Occipital lobe (tissue), 3 donors: ENCODE measurements at places on chromosomes 5 and 9.

- no peak for DNase-seq
Measured at GRCh38 chr5:127070243-127070642, 3.1 kb downstream of the C5orf63 start.

DNA sequence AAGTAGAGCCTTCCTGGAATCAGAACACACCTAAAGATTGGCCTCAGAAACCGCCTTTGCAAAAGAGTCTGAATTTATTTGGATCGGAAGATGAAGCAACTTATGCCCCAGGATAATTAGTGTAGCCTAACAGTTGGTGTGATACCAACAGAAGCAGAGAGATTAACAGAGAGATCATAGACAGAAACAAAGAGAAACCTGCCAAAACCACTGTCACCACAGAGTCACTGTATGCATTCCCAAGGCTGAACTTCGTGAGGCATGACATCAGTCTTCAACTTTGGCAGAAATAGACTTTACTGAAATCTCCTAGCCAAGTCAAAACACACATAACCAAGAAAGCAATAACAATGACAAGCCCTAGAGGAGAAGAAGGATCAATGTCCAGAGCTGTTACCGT, 361.8 kb downstream of the ELAVL2 start:
- no peak for DNase-seq

GRCh38 chr5:150006318-150006717, 5.8 kb downstream of the HMGXB3 start:
- DNase-seq = no peak

DNA sequence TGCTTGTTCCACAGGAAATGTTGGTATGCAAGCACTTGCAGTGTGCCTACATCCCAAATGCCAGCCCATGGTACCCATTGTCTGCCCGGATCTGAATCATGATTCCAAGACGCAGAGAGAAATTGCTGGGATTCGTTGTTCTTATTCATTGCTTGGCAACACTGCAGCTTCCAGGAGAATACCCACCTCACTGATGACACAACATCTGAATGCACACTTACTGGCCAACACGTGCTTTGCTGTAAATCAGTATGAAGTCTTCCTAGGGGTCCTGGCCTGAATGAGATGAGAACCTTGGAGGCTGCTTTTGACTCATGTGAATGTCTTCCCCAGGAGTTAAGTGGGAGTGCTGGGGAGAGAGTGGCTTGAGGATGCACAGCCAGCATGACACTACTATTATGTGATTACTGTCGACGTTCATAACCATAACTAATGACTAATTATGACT, 11.6 kb downstream of the SRD5A1 start:
- no peak for DNase-seq

- no peak for DNase-seq
Measured at GRCh38 chr9:72596451-72597180, 75.2 kb downstream of the TMC1 start.

- no peak for DNase-seq
Measured at GRCh38 chr9:129609486-129610212, 11.3 kb downstream of the C9orf50 start.

DNA sequence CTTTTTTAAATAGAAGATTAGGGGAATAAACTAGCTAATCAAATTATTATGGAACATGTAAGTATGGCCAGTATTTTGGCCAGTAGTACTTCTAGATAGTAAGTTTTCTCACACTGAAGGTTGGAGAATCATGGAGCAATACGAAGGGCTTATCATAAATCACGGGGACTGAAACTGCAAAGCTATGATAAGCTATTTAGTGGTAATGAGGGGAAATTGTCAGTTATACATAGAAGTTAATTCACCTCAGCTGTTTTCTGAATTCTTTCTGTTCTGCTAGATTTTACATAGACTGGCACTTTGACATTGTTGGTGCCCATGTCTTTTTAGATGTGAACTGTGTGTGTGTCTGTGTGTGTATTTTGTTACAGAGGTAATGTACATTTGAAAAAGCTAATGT, 34.5 kb upstream of the FAM151B start:
- DNase-seq = no peak

- DNase-seq = no peak
Measured at GRCh38 chr5:108421713-108422112, 39.8 kb upstream of the FBXL17 start.

DNA sequence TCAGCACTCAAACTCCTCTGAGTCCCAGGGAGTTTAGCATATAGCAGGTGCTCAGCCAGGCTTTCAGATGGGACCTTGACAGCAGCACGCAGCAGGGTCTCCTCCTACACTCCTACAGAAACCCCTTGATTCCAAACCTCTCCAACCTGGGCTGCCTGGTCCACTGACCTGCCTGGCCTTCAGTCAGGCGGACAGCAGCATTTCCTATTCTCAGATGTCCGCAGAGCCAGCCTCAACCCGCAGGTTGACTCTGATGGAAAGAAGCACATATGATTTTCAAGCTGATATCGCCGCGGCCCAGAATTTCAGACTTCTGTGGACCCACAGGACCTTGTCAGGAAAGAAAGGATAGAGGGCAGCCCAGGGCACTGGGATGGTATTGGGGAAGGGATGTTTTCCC, 5.3 kb upstream of the SLC25A48 start:
- no peak for DNase-seq

DNA sequence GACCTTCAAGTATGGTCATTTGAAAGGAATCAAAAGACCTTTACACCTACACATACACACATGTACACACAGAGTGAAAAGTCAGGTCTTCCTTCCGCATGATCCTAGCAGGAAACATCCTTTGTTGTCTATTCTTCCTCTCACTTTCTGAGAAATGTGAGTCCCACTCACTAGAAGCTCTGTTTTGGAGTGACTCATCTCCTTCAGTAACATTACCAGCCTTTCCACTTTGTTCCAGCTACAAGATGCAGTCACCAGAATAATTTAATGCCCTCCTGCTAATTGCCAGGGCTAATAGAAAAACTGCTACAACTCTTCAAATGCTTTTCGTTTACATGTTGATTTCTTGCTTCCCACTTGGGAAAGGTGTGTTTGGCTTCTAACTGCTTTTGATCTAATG, 417.3 kb downstream of the RASEF start:
- DNase-seq = no peak

GRCh38 chr5:178454821-178455479, 135.2 kb downstream of the COL23A1 start:
- no peak for DNase-seq

DNA sequence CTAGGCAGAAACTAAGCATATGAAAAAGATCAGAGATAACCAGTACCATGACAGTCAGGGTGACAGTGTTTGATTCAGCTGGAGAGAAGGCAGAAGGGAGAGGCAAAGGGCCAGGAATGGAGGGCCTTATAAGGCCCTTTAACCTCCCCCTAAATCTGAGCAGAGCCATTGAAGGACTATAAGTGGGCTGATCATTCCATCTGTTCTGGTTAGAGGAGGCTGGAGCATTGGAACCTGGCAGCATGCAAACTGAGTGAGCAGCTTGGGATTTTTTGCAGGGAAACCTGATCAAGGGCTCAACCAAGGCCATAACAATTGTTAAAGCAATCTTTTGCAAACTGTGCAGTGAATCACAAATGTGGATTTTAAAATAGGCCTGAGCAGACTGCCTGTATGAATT, 174.5 kb upstream of the DAP start:
- no peak for DNase-seq

GRCh38 chr5:116520771-116521170, 53.9 kb downstream of the SEMA6A start:
- no peak for DNase-seq

GRCh38 chr5:119439140-119439631, 13.1 kb upstream of the HSD17B4 start:
- DNase-seq = no peak

DNA sequence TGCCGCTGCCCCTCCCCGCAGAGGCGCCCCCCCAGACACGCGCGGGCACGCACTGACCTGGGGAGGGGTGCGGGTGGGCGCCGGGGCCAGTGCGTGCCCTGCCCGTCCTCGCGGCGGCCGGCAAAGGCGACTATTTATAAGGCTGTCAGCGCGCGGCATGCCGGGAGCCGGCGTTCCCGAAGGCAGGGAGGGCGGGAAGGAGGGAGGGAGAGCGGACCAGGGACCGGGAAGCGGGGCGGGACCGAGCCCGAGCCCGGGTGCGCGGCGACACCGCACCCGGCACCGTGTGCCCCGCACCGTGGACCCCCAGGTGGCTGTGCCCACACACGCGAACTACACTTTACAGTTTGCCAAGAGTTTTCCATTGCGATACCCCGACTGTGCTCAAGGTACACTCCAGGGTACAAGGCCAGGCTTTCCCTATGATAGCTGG, at the start of gene AK1:
TSS of gene AK1 (minus strand) at position 110 of the 433 bp plus-strand sequence. CDS start 3,058 bp downstream, outside the sequence.
- DNase-seq = peak; percentile 77

GRCh38 chr5:142248853-142249462, 75.9 kb downstream of the SPRY4 start:
- no peak for DNase-seq

- DNase-seq = no peak
Measured at GRCh38 chr5:179287071-179287470, 58.2 kb downstream of the ADAMTS2 start.

GRCh38 chr5:170854566-170854965, 7.3 kb upstream of the RANBP17 start:
- no peak for DNase-seq

DNA sequence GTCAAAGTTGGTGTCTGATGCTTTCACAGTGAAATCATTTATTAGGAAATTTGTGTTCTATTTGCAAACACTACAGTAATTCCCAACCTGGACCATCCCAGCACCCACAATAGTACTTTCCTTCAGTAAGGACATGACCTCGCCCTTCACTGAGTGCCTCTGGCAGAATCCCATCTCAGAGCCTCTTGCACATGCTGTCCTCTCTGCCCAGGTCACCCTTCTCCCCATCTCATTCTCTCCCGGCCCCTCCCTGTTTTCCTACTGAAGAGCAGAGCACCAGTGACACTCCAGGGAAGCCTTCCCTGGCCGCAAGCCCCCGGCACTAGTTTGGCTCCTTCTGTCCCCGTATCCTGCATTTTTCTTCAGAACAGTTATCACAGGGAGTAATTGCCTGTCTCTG, 220.4 kb downstream of the MAPKAP1 start:
- DNase-seq = no peak

DNA sequence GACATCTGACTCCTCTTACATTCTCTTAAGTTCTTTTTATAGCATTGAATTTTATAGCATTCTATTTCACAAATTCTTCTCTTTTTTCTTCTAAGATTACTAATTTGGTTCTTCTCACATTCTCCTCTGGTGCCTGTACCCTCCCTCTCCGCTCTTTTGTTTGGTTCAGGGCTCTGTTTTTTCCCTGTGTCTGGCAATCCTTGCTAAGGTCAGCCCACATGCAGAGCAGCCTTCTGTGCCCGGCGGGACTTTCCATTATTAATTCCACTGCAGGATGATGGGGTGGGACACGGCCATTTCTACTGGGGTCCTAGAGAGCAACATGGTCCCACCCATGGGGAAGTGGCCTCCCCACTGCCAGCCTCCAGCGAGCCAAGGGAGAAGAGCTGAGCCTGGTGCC, 9.8 kb upstream of the TRAF2 start:
- DNase-seq = no peak

DNA sequence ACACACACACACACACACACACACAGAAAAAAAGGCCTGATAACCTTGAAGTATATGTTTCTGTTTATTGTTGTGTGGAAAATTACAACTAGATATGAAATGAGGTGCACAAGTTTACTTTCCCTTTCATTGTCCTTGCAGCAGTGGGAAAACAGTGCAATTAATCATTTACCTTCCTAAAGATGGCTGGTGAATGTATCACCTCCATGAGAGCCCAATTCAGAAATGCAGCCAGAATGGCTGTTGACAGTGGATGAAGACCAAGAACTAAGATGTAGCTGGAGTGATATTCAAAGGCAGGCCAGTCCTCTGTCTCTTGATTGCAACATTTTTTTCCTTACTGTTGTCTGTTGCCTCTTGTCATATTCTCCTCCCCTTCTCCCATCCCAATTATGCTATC, 49.6 kb upstream of the EIF4EBP3 start:
- DNase-seq = no peak

DNA sequence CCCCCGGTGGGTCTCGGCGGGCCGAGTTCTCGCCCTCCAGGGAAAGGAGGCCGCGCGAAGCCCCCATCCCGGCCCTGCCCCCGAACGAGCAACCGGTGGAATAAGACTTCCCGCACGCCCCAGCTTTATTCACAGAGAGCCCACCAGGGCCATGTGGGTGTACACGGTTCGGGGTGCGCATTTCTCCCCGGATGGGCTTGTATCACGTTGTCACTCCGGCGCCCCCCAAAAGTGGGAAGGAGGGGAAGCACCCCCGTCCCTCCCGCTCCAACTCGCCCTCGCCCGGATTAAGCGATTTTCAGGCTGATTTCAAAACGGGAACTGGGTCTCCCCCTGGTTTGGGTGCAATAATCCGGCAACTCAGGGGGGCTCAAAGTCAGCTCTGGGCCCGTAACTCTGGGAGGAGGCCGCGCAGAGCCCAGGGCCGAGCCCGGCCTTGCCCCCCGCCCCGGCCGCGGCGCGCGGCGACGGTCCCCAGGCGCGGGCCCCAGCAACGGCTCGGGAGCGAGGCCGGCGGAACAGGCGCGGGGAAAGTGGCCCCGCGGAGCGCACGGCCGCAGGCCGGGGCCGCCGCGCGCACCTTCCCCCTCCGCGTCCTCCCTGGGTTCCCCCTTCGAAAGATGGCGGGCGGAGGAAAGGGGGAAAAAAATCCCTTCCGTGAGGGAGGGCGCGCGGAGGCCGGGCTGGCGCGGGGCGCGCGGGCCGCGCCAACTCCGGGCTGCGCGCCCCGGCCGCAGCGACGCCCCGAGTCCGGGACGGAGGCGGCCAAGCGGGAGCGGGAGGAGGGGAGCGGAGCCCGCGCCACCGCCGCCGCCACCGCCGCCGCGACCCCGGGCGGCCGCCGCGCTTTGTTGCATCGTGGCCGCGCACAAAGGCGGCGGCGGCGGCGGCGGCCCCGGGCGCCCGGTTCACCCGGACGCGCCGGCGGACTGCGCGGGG, 644 bp downstream of the BRD3 start:
- no peak for DNase-seq

DNA sequence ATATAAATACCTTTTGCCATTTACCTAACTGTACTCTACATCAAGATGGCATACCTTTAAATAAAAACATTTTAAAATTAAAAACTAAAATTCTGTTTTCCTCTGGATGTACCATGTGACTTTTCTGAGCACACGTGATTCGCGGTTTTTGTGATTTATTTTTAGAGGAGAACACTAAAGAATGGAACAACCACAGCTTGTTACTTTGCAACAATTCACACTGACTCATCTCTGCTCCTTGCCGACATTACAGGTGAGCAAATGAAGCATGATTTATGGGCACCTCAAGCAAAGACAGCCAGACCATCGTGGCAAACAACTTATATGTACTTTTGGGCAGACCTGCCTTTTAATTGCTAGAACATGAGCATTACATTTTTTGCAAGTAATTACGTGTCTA, 61.3 kb downstream of the GDA start:
- DNase-seq = no peak

GRCh38 chr9:14704281-14704680, 11.0 kb upstream of the ZDHHC21 start:
- DNase-seq = no peak

DNA sequence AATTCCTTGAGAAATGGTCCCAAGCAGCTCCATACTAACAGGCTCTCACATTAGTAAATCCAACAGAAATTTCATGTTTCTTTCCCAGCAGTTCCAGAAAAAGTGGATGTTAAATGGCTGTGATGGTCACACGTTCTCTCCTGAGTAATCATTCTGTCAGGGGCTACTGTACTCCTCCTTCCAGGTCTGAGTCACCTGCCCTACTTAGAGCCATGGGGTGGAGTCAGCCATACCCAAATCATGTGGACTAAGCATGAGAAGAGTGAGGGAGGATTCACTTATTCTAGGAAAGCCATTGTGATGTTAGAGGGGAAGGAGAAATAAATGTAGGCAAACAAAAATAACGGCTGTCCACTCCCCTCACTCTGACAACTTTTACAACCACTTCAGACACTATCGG, 547.2 kb downstream of the CSNK1G3 start:
- DNase-seq = no peak

- DNase-seq = no peak
Measured at GRCh38 chr9:71662082-71662481, 106.2 kb downstream of the CEMIP2 start.
